CD8-positive, alpha-beta T cell (primary cell): ENCODE measurements at places on chromosomes 2 and 18.

DNA sequence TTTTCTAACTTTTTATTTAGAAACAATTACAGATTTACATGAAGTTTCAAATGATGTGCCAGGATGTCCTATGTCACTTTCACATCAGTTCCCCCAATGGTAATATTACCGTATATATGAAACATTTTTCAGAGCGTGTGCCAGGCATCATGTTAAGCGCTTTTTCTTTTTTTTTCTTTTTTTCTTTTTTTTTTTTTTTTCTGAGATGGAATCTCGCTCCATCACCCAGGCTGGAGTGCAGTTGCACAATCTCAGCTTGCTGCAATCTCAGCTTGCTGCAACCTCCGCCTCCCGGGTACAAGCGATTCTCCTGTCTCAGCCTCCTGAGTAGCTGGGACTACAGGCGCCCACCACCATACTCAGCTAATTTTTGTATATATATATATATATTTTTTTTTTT lies 5.6 kb upstream of the PPP4R1 start:
- DNase-seq, result no peak

DNA sequence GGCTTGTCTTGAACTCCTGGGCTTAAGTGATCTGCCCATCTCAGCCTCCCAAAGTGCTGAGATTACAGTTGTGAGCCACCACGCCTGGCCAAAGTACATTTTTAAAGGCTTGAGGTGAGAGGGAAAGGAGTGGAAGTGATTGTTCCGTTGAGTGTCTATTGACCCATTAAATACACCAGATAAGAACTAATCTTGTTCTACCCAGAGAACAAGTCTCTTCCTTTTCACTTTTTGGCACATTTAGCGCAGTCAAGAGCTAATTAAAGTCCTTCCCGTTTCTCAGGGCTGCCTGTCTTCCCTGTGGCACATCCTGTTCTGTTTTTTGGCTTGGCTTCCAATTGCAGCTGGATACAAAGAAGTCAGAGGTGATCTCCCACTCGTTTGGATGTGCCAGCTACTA lies 172.3 kb downstream of the ALPK2 start:
- DNase-seq, result no peak

- DNase-seq, result no peak
Observed at GRCh38 chr2:19256121-19256601, 102.3 kb downstream of the OSR1 start.

- DNase-seq, result no peak
Observed at GRCh38 chr2:101844055-101844635, 146.6 kb downstream of the MAP4K4 start.

- no peak for DNase-seq
Observed at GRCh38 chr18:31091350-31091749, 10.9 kb downstream of the DSC2 start.

DNA sequence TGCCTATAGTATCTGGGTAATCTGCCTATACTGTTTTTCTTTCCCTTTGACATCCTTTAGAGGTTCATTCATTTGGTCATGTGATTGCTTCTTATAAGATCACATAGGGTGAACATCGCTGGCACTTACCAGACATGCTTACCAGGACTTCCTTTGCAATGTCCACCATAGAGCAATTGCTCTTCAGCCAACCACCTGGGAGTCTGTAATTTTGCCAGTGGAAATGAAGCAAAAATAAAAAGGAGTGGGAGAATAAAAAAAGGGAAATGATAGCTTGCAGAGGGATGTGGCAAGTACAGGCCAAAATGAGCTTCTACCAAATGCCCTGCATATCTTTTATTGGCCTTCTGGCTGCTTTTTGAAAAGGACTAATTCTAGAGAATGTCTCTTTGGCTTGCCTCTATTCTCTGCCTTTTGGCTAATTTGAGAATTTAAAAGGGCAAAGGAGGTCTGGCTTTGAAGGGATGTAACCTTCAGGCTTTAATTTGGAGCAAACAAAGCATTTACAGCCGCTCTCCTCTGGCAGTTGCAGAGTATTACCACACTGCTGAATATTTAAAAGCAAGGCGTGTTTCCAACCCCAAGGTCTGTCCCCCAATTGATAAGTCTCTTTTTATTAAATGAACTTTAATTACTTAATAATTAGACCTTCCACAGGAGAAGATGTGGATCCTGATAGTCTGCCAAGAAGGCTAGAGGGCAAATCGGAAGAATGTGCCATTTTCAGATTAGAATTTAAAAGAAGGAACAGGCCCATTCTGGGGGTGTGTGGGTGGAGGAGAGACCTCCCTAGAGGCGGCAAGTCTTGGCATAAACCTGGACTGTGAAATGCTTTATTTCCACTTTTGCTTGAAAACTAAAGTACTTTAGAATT lies 557.9 kb downstream of the DCC start:
- no peak for DNase-seq

- no peak for DNase-seq
Observed at GRCh38 chr2:236766850-236767249, 197.2 kb downstream of the ACKR3 start.

- DNase-seq, result no peak
Observed at GRCh38 chr18:49547701-49548100, 14.2 kb upstream of the LIPG start.

DNA sequence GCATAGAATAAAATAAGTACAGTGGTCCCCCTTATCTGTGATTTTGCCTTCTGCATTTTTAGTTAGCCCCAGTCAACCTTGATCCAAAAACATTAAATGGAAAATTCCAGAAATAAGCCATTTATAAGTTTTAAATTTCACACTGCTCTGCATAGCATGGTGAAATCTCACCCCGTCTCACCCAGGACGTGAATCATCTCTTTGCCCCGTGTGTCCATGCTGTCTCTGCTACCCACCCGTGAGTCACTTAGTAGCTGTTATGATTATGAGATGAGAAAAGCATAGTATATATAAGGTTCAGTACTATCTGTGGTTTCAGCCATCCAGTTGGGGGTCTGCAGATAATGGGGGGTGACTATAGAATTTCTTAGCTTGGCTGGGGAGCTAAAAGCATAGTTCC lies 67.3 kb downstream of the RHBDD1 start:
- no peak for DNase-seq

GRCh38 chr2:203327582-203327900 lies 653 bp upstream of the ABI2 start:
- no peak for DNase-seq

GRCh38 chr2:48870503-48870902 lies 115.0 kb upstream of the LHCGR start:
- DNase-seq, result no peak

GRCh38 chr18:6591491-6591890 lies 138.0 kb upstream of the ARHGAP28 start:
- no peak for DNase-seq

GRCh38 chr18:37244618-37245017 lies 321.0 kb downstream of the CELF4 start:
- no peak for DNase-seq

GRCh38 chr2:108579623-108580022 lies 45.4 kb downstream of the LIMS1 start:
- DNase-seq, result no peak

DNA sequence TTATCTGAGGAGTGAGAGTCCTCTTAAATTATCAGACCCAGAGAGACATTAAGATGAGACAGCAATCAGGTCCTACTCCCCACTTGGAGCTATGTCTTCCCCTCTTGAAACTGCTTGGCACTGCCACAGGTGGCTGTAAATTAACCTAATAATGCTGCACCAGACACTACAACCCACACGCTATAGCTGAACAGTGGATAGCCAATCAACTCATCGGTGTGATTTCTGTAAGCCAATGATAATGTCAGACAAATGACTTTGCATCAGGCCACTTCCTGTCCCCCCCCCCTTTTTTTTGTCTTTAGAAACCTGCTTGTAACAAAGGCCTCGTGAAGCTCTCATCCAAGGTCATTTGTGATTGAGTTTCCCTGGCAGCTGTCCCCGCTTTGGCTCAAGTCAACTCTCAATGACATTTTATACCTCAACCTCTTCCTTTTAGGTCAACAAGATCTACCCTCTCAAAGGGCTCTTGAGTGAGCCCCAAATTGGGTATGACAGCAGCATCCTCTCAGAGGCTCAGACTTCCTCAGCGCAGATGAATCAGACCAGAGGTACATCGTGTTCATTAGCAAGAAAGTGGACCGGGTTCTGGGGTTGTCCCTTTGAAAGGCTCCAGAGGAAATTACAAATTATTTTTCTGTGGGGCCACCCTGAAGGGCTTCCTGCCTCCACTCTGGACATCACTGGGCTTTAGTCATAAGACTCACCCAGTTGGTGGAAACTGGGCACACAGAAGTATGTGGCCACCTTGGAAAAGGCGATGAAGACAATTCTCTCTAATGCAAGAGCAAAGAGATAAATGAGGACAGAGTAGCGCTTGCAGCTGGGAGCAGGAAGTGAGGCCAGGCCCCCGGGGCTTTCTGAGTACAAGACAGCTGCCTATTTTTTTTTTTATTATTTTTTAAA lies 73.6 kb downstream of the COPS8 start:
- no peak for DNase-seq

GRCh38 chr2:196702641-196703040 lies 63.1 kb downstream of the CCDC150 start:
- DNase-seq, result no peak

DNA sequence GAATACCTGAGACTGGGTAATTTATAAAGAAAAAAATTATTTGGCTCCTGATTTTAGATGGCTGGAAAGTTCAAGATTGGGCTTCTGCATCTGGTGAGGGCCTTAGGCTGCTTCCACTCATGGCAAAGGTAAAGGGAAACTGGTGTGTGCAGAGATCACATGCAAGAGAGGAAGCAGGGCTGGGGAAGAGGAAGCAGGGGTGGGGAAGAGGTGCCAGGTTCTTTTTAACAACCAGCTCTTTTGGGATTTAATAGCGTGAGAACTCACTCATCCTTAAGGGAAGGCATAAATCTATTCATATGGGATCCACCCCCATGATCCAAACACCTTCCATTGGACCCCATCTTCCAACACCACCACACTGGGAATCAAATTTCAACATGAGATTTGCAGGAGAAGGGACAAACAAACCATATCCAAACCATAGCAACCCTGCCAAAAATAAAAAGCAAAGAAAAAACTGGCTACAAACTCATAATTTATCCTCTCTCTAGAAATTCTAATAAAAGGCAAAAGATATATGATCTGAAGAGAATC lies 30.4 kb downstream of the PRKRA start:
- DNase-seq, result no peak

GRCh38 chr2:240992572-240993291 lies 5.7 kb upstream of the SNED1 start:
- no peak for DNase-seq

DNA sequence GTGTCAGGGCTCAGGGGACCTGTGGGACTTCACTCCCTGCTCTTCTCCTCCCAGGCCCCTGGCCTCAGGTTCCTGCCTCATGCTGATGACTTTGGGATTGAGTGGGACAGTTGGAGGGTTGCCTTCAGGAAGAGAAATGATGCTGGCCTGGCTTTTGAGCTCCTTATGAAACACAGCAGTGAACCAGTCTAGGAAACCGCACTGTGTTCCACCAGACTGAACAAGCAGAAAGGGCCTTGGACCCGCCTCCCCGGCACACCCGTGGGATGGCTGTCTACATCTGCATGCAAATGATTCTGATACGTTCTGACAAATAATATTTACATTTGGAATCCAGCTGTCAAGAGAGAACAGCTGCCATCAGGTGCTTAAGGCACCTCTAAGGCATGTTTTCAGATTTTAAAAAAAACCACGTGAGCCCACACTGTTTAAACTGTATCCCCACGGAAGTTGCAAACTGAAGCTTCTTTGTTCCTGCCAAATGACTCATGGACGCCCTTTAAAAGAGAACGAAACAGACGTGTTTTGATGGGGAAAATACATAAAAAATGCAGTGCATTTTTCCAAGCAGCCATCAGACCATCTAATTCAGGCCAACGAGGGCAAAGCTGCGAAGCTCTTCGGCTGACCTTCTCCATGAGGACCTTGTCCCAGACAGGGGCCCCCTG lies 27.6 kb upstream of the ASAP2 start:
- DNase-seq, result no peak

DNA sequence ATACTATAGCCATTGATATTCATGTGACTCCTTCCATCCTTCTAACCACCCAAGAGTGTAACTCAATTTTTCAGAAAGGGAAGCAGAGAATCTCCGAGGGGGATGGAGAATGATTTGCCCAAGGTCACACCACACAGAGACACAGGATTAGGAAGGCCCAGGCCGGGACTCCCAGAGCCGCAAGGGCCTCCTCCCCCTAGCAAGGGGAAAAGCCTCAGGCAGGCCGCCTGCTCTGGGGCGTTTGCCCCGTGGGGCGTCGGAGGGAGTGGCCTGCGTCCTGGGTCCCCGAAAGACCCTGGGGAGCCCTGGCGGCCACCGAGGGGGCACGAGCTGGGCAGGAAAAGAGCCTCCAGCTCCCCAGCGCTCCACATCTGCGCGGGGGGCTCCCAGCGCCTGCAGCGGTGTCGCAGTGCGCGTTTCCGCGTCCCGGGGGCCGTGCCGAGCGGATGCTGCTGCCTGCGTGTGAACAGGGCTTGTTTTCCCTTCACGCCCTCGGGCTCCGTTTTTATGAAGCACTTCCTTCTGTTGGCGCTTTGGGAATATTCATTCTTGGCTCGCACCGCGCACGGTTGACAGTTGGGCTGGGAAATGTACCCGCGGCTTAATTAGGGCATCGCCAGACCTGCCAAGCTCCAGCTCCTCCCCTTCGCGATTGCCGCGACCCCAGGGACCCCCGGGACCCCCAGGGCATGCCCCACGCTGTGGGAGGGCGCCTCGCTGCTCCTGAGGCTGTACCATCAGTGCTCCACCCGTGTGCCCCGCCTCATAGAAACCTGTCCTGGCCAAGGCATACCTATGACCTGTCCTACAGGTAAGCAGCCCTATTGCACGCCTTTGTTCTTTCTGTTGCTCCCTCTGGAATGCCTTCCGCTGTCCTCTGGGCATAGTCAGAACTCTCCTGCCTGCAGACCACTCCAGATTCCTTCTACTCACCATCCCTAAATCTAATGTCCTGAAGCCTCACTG lies 158.9 kb upstream of the GLI2 start:
- no peak for DNase-seq

GRCh38 chr2:226159875-226160479 lies 639.6 kb downstream of the IRS1 start:
- no peak for DNase-seq

- DNase-seq, result no peak
Observed at GRCh38 chr18:74861154-74861553, 263.5 kb downstream of the ZNF407 start.

GRCh38 chr2:221156062-221156734 lies 415.9 kb downstream of the EPHA4 start:
- DNase-seq, result no peak

DNA sequence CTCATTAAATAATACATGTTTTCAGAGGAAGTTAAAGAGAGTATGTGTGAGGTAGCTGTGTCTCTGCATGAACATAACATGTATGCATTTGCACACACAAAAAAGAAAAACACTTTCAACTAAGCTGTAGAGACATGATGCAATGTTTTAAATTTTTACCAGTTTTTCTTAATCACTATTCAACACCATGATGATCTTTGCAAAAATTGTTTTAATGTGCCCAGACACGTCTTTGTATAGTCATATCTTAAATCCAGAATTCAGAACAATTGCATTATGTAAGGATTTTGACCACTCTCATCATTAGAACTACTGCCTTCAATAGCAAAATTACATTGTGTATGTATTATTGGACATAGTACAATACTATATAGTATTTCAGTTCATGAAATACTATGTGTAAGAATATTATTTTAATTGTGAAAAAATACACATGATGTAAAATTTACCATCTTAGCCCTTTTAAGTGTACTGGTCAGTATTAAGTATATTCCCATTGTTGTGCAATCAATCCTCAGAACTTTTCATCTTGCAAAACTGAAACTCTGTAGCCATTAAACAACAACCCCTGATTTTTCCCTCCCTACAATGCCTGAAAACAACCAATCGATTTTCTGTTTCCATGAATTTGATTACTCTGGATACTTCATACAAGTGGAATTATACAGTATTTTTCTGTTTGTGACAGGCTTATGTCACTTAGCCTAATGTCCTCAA lies 104.5 kb upstream of the ACVR2A start:
- no peak for DNase-seq
